ENCODE measurements at places on chromosomes 4 and X. TPM values are rescaled to one million over a fixed set of nuclear protein-coding genes. Genes with fewer than 3 reads are reported as not detected.
A peak's percentile ranks its signal among the peaks of the same experiment; 100 is the strongest.

JCHAIN gene
- 6.0 TPM for polyA plus RNA-seq

AFF2 gene
- 1.1 TPM for polyA plus RNA-seq

SLIT2 gene
- not detected for polyA plus RNA-seq

GPC4 gene
- 0.03 TPM for polyA plus RNA-seq

GRCh38 chr4:138305050-138305449, 62.9 kb upstream of the SLC7A11 start:
- DNase-seq, result peak; percentile 79

GRCh38 chrX:48791063-48791820, 4.9 kb downstream of the GATA1 start:
- no peak for DNase-seq

- DNase-seq, result no peak
These were observed 173.2 kb downstream of the LDB2 start for GRCh38 chr4:16725252-16725651.

GRCh38 chr4:118883861-118884260, 4.8 kb upstream of the SYNPO2 start:
- DNase-seq, result no peak

DNA sequence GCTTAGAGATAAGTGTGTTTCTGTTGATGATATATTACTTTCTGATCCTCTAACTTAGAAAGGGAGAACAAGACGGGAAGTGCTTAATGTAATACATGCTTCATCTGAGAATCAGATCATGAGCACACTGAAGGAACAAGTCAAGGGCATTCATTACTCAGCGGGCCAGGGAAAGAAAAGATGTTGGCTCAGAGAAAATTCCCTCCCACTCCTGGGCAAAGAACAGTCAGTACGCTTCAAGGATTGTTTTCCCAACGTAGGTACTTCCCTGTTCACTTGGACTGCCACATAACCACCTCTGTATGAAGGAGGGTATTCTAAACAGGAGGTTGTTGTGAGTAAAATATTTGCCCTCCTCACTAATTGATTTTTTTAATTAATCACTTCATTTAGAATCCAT, 374.5 kb upstream of the FMR1 start:
- DNase-seq, result no peak

Measured in CD14-positive monocyte (primary cell).